ENCODE measurements at places on chromosomes 11 and 22. TPM values are rescaled to one million over a fixed set of nuclear protein-coding genes. Genes with fewer than 3 reads are reported as not detected.

GRCh38 chr11:7577291-7578190 is 63.7 kb downstream of the PPFIBP2 start:
- peak; percentile 36 for DNase-seq

Gene PATE4
- total RNA-seq, result not detected

GRCh38 chr11:6841694-6842093 is 3.8 kb upstream of the OR10A5 start:
- no peak for DNase-seq

- no peak for DNase-seq
These were observed 84.2 kb downstream of the CELSR1 start for GRCh38 chr22:46453006-46453828.

GRCh38 chr11:119615003-119615881 is 113.8 kb downstream of the NECTIN1 start:
- DNase-seq, result no peak

Data from heart right ventricle (tissue), 16 donors.